ENCODE measurements at places on chromosomes 5 and 9. TPM values are rescaled to one million over a fixed set of nuclear protein-coding genes. Genes with fewer than 3 reads are reported as not detected.

DNA sequence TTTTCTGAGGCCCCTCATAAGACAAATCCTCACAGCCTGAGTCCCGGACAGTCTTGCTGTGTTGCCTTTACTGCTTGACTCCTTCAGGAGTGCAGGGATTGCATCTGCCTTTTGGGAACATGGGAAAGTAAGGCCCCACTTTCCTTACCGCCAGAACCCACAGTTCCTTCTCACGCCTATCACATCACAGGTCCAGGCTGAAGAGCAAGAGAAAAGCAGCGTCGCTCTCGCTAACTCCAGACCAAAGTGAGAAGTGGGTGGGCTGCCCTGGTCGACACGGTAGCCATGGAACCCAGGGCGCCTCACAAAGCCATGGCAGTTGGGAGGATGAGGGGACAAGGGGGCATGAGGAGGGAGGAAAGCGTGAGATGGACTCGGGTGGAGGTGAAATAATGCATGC is 7.9 kb upstream of the ZDHHC11 start:
- no peak for DNase-seq

GPR21 gene
- total RNA-seq = 1.9 TPM

OR1Q1 gene
- not detected for total RNA-seq

DNA sequence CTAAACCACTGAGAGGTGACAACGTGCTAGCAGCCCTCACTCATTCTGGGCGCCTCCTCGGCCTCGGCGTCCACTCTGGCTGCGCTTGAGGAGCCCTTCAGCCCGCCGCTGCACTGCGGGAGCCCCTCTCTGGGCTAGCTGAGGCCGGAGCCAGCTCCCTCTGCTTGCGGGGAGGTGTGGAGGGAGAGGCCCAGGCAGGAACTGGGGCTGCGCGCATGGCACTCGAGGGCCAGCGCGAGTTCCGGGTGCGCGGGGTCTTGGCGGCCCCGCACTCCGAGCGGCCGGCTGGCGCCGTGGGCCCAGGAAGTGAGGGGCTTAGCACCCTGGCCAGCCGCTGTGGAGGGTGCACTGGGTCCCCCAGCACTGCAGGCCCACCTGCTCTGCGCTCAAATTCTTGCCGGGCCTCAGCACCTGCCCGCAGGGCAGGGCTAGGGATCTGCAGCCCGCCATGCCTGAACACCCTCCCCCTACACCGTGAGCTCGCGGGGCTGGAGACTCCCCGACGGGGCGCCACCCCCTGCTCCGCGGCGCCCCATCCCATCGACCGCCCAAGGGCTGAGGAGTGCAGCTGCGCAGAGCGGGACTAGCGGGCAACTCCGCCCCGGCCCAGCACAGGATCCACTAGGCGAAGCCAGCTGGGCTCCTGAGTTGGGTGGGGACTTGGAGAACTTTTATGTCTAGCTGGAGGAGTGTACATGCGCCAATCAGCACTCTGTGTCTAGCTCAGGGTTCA is 11.8 kb upstream of the UBE2D2 start:
- DNase-seq = no peak

DNA sequence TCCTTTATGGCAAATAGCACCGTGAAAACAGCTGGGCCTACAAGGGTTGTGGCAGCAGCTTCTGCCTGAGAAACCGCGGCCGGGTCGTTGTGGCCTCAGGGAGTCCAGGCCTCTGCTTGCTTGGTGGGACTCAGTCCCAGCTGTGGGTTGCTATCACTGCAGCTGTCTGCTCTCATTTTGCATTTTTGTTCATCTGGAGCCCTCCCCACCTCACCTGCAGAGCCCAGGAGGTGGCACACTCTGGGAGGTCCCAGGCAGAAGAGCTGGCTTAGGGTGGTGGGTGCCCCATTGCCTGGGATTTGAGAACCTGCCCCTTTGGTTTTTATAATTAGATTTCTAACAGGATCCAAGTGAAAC is 138.4 kb downstream of the GADD45G start:
- no peak for DNase-seq

Measured in fibroblast of villous mesenchyme (primary cell).